ENCODE measurements at places on chromosomes 3 and 15. TPM values are rescaled to one million over a fixed set of nuclear protein-coding genes. Genes with fewer than 3 reads are reported as not detected.

Gene SLC22A14
- 0.93 TPM for total RNA-seq

Gene GPR62
- 0.44 TPM for total RNA-seq

Gene NANOGP8
- total RNA-seq, result 0.86 TPM

GRCh38 chr15:64901914-64902313, 9.8 kb upstream of the ANKDD1A start:
- H3K4me1 ChIP-seq, result peaks cover 5% of the 10 kb centered on the region
- peaks cover 11% of the 10 kb centered on the region for H3K36me3 ChIP-seq
- H3K27ac ChIP-seq, result no peak overlapping the region
- no peak overlapping the region for H3K4me3 ChIP-seq
- DNase-seq, result no peak

DNA sequence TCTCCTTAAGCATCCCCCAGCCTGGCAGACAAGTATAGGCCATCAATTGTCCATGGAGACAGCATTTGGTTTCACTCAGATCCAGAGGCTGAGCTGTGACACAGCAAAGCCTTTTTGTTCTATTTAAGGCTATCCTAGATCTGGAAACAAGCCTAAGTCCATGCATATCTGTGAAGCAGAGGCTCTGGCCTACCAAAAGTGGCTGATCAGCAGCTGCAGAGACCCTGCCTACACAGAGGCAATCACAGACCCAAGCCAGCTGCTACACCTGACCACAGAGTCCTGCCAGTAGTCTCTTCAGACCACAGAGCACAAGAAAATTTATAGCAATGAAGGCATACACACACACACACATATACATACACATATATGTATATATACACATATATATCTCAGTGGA, 501.7 kb upstream of the ARPP21 start:
- no peak for DNase-seq
- no peaks in the 10 kb centered on the region for H3K27me3 ChIP-seq
- no peaks in the 10 kb centered on the region for H3K36me3 ChIP-seq
- no peak overlapping the region for H3K4me3 ChIP-seq
- no peak overlapping the region for H3K27ac ChIP-seq
- no peaks in the 10 kb centered on the region for H3K4me1 ChIP-seq

- peak; percentile 77 for DNase-seq
- peaks cover 14% of the 10 kb centered on the region for H3K4me1 ChIP-seq
- no peaks in the 10 kb centered on the region for H3K36me3 ChIP-seq
- peak overlapping the region; percentile 70 for H3K27ac ChIP-seq
- H3K4me3 ChIP-seq, result peak overlapping the region; percentile 78
Observed at GRCh38 chr3:25783661-25784512, 644 bp upstream of the NGLY1 start.

Measured in glutamatergic neuron (in vitro differentiated cells).